ENCODE measurements at places on chromosomes 12 and 14.

GRCh38 chr12:66017736-66018135 lies 112.8 kb downstream of the LLPH start:
- H3K4me3 ChIP-seq, result no peak overlapping the region
- H3K36me3 ChIP-seq, result no peaks in the 10 kb centered on the region
- no peaks in the 10 kb centered on the region for H3K4me1 ChIP-seq
- no peak for DNase-seq

DNA sequence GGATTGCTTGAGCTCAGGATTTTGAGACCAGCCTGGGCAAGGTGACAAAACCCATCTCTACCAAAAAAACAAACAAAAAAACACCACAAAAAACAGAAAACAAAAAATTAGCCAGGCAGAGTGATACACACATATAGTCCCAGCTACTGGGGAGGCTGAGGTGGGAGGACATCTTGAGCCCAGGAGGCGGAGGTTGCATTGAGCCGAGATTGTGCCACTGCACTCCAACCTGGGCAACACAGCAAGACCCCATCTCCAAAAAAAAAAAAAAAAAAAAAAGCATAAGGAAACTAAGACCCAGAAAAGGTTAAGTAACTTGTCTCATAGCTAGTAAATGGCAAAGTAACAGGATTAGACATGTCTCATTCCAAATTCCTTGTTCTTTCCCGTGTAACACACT lies 56.3 kb upstream of the PSMA6 start:
- no peaks in the 10 kb centered on the region for H3K27me3 ChIP-seq
- H3K4me3 ChIP-seq, result no peak overlapping the region
- no peak for DNase-seq
- peaks cover 8% of the 10 kb centered on the region for H3K4me1 ChIP-seq

DNA sequence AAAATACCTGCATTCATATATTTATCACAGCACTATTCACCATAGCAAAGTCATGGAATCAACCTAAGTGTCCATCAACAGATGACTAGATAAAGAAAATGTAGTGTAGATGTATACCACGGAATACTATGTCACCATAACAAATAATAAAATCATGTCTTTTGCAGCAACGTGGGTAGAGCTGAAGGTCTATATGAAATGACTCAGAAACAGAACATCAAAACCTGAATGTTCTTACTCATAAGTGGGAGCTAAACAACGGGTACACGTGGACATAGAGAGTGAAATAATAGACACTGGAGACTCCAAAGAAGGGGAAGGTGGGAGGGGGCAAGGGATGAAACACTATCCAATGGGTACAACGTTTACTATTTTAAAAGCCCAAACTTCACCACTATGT lies 37.9 kb downstream of the SLC38A1 start:
- H3K4me3 ChIP-seq, result peak overlapping the region; percentile 52
- H3K27ac ChIP-seq, result peak overlapping the region; percentile 87
- DNase-seq, result no peak
- H3K4me1 ChIP-seq, result peaks cover 70% of the 10 kb centered on the region
- H3K27me3 ChIP-seq, result no peaks in the 10 kb centered on the region

GRCh38 chr12:33596061-33596460 lies 156.4 kb upstream of the SYT10 start:
- H3K4me3 ChIP-seq, result no peak overlapping the region
- DNase-seq, result no peak
- no peaks in the 10 kb centered on the region for H3K27me3 ChIP-seq
- H3K27ac ChIP-seq, result no peak overlapping the region
- no peaks in the 10 kb centered on the region for H3K36me3 ChIP-seq
- H3K4me1 ChIP-seq, result no peaks in the 10 kb centered on the region

GRCh38 chr12:52398176-52398575 lies 8.0 kb downstream of the KRT82 start:
- H3K4me3 ChIP-seq, result no peak overlapping the region
- no peaks in the 10 kb centered on the region for H3K36me3 ChIP-seq
- H3K4me1 ChIP-seq, result no peaks in the 10 kb centered on the region
- no peak overlapping the region for H3K27ac ChIP-seq
